Inflammatory macrophage treated with lipopolysaccharide for 4 hours (primary cell): ENCODE measurements at places on chromosomes 12 and 14.

DNA sequence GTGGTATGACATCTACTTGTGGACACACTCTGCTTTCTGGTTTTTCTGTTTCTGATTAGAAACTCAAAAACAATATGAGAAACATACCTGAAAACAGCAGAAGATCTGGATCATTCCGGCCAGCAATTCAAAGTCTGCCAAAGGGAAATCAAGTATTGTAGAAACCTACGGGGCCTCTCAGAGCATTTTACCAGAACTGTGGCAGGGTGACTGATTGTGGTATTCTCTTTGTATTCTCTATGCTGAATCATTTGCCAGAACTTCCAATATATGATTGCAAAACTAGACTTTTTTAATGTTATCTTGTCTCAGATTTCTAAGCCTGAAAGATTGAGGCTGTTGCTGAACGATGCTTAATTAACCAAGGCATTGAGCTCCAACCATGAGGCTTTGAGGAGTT, 5.9 kb upstream of the GZMB start:
- no peak for DNase-seq

GRCh38 chr12:22799503-22799902, 174.5 kb downstream of the ETNK1 start:
- peak; percentile 45 for DNase-seq

GRCh38 chr14:52363961-52364360, 49.8 kb downstream of the PTGER2 start:
- peak; percentile 85 for DNase-seq

DNA sequence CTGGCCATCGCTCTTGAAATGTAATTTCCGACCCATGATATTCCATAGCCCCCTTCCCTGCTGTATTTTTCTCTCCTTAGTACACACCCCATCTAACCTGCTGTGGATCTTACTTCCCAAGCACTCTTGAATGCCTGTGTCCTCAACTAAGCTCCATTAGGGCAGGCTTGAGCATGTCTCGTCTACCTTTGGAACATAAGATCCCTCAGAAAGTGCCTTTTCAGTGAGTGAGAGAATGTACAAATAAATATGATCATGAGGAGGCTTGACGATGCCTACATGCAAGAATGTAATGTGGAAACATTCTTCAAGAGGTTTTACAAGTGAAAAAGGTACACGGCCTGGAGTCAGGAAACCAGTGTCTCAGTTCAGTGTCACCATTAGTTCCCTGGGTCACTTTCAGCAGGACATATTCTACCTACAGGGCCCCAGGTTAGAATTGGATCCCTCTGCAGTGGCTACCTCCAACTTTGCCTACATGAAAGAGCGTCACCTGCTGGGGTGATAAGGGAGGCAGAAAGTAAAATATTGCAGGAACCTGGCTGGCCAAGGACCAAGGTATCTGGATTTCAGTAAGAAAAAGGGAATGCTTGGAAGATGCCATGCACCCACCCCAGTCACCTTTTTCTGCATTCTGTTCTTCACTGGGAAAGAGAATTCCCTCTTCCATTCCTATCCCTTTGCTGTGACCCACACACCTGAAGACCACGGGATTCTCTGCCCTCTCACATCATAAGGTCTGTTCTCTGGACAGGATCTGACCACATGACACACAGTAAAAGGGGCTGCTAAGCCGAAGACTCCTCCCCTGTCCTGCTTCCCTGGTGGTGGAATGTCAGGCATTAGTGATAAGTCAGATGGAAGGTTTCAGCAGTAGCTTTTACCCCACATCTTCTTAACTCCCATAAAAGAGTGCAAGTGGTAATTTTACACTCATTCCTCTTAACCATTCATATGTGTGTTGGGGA, 24.6 kb upstream of the SERPINA1 start:
- no peak for DNase-seq

DNA sequence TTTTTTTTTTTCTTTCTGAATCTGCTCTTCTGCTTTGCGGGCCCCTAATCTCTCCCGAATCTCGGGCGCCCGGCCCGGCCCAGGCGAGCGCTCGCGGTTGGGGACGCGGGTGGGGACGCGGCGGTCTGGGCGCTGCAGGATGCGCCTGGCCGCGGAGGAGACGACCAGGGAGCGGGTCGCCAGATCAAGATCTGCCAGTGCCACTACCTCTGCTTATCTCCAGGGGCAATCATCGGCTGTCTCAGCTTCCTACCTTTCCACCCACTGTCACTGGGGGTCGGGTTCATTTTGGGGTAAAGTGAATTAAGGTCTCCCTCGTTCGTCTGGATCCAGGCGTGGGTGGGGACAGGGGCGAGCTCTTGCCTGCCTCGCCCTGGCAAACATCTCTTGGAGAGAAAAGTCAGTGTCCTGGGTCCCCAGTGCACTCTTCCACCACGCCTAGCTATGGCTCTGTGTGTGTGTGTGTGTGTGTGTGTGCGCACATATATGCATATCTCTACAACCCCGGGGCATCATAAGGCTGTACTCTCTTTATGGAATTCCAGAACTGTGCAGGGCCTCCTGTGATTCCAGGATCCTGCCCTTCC, 422.3 kb downstream of the VRK1 start:
- no peak for DNase-seq
